Activated naive CD4-positive, alpha-beta T cell treated with anti-CD3 and anti-CD28 coated beads for 36 hours (primary cell): ENCODE measurements at places on chromosomes 2 and 18.

GRCh38 chr2:130790804-130791616, 35.7 kb downstream of the AMER3 start:
- no peak for DNase-seq

DNA sequence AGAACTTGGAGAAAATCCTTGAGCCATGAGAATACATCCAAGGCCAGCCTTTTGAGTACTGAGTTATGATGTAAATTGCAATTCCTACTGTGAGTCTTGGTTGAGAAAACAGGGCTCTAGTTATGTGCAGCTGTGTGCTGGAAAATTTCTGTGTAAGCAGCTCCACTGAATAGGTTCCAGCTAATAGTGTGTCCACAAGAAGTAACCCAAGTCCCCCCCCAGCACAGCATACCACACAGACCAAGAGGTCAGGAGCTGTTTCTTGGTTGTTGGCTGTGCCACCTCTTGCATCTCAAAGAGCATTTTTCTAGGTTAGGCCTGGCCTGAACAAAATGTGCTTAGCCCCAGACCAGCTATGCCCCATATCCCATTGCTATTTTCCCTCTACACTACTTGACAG, 36.8 kb upstream of the APCDD1 start:
- DNase-seq: no peak

- DNase-seq: no peak
Observed at GRCh38 chr18:55322178-55322735, 265.7 kb downstream of the TCF4 start.

- no peak for DNase-seq
Observed at GRCh38 chr18:12741351-12741750, 38.5 kb downstream of the PSMG2 start.

- DNase-seq: no peak
Observed at GRCh38 chr2:219306047-219306446, 3.2 kb downstream of the PTPRN start.

DNA sequence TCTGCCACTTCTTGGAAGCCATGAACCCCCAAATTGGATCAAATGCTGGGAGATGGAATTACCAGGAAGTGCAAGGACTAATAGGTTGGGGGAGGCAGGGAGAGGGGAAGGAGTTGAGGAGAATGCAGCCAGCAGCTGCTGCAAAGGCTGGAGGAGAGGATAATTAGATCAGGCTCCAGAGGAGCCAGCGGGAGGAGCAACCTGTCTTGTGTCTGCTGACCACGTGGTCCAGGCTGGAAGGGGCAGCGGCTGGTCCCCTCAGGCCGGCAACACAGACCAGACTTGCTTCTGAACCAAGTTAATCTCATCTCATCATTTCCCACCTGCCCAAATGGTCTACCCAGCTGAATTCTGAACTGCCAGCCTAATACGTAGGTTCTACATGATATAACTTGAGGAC, 68.3 kb downstream of the MRO start:
- no peak for DNase-seq

DNA sequence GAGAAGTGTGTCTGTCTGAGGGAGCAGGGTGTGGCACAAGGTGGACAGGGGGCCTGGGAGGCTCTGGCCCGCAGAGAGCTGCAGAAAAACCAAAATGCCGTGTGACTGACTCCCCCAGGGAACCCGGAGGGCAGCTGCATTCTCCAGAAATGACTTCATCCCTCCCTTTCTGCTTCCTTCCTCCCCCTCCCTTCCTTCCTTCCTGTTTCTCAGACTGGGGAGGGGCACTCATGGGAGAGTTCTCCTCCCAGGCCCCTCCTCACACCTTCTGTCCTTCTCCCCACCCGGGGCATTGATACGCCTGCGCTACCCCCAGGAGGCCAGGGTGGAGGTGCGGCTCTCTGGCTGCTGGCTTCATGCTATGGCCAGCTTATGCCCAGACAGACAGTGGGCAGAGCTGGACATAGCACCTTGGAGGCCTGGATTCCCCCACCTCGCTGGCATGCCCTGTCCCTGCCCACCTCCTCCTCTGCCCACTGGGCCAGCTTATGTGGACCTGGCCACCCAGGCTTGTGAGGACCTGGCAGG, 8.2 kb upstream of the GPR17 start:
- DNase-seq: peak; percentile 46

- DNase-seq: no peak
Observed at GRCh38 chr2:168998609-168999211, 32.4 kb downstream of the ABCB11 start.

GRCh38 chr2:237244976-237245646, 159.4 kb downstream of the COPS8 start:
- DNase-seq: no peak

DNA sequence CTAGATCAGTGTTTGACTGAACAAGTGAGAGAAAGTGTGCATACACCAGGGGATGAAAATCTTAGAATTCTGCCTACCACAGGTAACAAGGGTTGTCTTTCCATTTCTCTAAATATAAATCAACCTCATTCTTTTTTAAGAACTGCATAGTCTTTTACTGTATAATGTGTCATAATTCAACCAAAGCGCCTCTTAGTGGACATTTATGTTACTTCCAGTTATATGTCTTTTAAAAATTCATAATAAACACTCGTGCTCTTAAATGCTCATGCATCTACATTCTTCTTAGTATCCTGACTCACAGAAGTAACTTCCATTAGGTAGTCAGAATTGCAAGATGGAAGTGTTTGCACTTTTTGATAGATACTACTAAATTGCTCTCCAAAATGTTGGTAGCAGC, 76.2 kb downstream of the CHRNA1 start:
- no peak for DNase-seq

DNA sequence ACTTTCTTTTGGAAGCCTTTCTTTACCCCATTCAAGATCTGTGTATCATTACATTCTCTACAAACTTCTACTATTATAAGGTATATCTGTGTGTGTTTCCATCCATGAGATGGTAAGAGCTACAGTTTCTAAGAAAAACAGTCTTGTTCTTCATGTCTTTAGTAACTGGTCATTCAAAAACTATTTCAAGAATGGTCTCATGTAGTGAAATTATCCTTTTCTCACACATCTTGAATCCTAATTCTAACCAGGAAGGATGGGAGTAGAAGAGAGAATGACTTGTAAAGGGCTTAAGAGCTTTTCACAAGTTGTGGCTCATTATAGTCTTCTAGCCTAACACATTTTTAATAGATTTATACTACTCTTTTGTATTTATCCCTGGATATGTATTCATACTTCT, 47.3 kb downstream of the ROCK1 start:
- no peak for DNase-seq

DNA sequence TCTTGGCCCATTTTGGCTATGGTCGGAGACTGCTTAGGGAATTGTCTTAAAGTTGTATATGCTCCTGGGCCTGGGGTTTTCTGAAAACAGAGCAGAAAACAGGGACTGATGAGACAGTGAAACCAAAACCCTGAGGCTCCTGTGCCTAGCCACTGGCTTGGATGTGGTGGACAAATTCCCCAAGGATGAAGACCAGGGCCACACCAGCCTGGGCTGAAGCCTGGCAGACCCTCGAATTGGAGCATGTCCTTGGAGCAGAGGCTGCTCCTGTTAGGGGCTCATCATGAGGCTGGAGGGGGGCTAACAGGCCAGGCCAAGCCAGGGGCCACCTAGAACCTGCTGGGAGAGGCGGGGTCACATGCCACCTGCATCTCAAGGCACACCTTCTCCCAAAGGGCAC, 68.1 kb downstream of the STPG4 start:
- no peak for DNase-seq

- no peak for DNase-seq
Observed at GRCh38 chr2:153068052-153068451, 349.6 kb downstream of the ARL6IP6 start.

GRCh38 chr2:174606336-174606735, 8.7 kb upstream of the WIPF1 start:
- DNase-seq: peak; percentile 72

- no peak for DNase-seq
Observed at GRCh38 chr2:235083822-235084221, 132.0 kb downstream of the SH3BP4 start.

DNA sequence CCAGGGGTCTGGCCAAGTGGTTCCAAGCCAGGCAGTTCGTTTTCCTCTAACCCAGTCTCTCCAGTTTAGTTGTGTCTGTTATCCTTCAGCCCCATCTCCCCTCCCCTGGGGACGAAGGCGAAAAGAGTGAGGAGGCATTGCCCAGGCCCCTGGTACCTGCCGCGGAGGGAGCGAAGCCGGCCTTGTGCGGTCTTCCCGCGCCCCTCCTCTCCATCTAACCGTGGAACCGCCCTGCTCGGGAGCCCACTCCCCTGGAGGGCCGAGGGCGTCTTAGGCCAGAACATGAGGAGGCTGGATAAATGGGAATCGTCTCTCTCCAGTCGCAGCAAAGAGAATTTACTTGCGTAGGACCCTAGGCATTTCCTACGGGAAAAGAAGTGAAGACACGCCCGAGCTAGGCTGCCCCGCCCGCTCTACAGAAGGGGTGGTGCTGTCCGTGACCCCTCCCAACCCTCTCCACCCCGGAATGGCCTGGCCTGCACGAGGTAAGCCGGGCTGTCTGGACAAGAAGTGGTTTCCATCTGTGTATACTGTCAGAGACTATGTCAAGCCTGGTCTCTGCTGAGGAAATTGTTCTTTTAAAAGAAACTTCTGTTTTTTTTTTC, 156.2 kb downstream of the MIB1 start:
- DNase-seq: no peak

DNA sequence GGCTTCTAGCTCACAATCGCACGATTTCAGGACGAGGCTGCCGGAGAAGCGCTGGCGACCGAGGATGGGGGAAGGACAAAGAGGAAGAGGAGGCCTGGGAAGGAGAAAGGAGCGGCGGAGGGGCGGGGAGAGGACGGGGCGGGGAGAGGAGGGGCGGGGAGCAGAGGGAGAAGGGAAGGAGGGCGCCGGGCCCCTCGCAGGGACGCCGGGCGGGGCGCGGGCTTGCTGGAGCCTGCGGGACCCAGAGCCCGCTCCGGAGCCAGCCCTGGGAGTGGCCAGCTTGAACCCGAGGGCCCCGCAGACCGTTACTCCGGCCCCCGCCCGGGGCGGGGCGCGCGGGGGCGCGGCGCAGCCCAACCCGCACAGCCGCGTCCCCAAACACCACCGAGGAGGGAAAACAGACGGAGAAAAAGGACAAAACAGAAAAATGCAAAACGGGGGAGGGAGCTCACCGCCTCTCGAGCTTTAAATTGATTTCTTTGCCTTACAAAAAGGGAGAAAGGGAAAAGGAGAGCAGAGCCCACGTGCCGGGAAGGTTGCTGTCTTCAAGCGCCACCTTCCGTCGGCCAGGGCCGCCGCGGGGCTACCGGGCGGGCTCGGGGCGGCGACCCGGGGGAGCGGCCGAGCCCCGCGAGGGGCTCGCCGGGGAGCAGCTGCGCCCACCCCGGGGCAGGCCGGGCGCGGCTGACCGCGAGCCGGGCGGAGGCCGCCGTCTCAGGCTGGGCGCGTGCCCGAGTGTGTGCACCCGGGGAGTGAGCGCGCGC, 781 bp upstream of the SOX11 start:
- no peak for DNase-seq

GRCh38 chr2:41414486-41415230, 633.2 kb upstream of the PKDCC start:
- DNase-seq: peak; percentile 4

GRCh38 chr2:43484323-43484930, 111.4 kb downstream of the THADA start:
- no peak for DNase-seq

- DNase-seq: no peak
Observed at GRCh38 chr2:100821255-100821910, 1.4 kb downstream of the NPAS2 start.

DNA sequence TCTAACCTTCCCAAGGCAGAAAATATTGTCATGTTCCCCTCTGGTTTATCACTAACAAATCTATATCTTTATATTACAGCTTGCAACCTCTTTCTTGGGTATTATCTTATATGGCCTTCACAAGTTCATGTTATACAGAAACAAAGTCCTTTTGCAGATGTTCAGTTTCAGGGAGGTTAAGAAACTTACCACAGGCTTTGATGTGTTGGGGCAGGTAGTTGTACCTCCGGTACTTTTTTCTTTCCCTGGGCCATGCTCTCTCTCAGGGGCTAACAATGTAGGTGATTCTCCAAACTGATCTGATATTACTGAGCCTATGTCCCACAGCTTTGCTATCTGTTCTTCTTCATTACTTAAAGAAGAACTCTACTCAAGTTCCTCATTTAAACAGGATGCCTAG, 548.9 kb upstream of the SYT4 start:
- DNase-seq: no peak

DNA sequence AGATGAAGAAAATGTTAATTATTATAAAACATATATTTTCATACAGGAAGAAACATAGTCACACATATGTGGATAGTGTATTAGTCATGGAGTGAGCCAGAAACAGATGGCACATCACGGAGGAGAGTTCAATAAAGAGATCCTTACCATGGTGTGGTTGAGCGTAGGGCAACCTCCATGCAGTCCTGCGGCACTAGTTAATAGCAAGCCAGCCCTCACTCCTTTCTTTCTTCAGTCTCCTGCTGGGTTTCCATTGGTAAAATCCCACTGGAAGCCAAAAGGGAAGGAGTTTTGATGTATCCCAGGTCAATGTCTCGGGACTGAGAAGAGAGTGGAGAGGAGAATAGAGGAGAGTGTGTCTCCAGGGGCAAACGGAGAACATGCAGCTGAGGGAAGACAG, 328.1 kb downstream of the NR4A2 start:
- no peak for DNase-seq

GRCh38 chr2:64799592-64800252, 146.0 kb upstream of the SERTAD2 start:
- DNase-seq: no peak

GRCh38 chr2:224524657-224525056, 60.5 kb downstream of the CUL3 start:
- no peak for DNase-seq

DNA sequence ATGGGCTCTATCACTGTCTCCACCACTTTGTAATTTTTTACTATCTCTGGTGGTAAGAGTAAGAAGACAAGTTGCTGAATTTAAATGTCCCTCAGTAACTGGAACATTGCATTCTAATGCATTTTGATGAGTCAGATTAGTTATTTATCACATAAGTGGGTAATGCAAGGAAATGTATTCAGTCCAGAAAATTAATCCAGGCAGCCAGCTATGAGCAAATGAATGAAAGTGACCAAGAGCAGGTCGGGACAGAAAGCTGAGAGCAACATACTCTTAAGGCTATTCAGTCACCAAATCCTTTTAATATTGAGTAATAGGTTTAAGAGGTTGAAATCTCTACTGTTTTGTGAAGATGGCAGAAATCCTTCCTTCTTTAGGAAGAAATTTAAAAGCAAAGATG, 265.5 kb upstream of the PARD3B start:
- no peak for DNase-seq

GRCh38 chr2:137706786-137707613, 257.3 kb upstream of the HNMT start:
- DNase-seq: no peak

GRCh38 chr18:79513381-79514081, 117.8 kb downstream of the NFATC1 start:
- DNase-seq: peak; percentile 3

- no peak for DNase-seq
Observed at GRCh38 chr18:394262-394986, 106.1 kb downstream of the COLEC12 start.
